ENCODE measurements at places on chromosomes 1 and 21.

DNA sequence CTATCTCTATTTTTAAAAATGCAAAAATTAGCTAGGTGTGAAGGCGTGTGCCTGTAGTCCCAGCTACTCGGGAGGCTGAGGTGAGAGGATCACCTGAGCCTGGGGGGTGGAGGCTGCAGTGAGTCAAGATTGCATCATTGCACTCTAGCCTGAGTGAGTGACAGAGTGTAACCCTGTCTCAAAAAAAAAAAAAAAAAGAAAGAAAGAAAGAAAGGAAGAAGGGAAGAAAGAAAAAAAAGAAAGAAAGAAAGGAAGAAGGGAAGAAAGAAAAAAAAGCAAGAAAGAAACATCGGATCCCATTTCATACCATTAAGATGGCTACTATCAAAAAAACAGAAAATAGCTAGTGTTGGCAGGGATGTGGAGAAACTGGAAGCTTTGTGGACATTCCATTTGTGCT, 136.8 kb upstream of the WNT4 start:
- DNase-seq, result no peak

DNA sequence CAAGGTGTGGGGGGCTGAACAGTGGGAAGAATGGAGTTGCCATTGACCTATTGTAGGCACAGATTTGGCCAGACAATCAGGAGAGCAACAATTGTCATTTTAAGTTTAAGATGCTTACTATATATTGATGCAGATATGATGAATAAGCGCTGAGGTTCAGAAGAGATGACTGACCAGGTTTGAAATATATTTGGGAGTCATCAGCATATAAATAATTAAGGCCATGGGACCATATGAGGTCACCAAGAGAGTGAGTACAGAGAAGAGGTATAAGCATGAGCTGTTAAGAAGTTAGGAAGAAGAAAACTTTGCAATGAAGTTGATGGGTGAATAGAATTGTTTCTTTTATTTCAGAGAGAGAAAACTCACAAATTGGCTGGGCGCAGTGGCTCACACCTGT, 4.5 kb upstream of the GADD45A start:
- DNase-seq, result no peak

GRCh38 chr1:207248544-207249198, 72.8 kb upstream of the CD55 start:
- DNase-seq, result no peak

GRCh38 chr21:14547834-14548513, 1.9 kb upstream of the SAMSN1 start:
- no peak for DNase-seq

DNA sequence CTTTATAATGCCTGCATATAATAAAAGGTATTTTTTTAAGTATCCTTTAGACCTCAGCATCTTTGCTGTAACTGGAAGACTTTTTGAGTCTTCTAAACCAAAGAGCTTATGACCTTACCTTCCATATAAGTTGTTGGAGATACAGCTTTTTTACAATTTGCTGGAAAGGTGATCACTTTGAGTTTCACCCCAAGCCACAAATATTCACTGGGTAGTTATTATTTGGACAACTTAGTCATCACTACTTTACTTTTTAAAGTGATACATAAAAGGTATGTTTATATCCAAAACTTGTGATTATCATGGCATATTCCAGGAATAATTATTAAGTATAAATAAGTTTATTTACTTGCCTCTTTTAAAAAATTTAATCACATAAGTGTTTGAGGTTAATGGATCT, 246.7 kb upstream of the NRIP1 start:
- DNase-seq, result no peak

DNA sequence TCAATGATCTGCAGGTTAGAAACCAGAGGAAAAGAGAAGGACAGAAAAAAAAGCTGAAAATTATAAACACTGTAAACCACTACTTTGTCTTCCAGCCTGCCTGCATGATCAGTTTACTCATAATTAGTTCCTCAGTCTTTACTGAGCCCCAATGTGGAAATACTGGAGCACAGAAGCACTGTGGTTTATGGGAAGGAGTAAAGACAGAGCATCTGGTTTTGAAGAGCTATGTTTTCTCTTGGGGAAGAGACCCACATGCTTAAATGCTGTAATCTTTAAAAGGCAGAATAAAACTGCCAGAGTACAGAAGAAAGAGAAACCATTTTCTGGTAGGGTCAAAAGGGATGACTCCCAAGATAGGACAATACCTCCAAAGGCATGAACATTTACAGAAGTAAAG, 159.0 kb upstream of the ZNHIT6 start:
- no peak for DNase-seq

DNA sequence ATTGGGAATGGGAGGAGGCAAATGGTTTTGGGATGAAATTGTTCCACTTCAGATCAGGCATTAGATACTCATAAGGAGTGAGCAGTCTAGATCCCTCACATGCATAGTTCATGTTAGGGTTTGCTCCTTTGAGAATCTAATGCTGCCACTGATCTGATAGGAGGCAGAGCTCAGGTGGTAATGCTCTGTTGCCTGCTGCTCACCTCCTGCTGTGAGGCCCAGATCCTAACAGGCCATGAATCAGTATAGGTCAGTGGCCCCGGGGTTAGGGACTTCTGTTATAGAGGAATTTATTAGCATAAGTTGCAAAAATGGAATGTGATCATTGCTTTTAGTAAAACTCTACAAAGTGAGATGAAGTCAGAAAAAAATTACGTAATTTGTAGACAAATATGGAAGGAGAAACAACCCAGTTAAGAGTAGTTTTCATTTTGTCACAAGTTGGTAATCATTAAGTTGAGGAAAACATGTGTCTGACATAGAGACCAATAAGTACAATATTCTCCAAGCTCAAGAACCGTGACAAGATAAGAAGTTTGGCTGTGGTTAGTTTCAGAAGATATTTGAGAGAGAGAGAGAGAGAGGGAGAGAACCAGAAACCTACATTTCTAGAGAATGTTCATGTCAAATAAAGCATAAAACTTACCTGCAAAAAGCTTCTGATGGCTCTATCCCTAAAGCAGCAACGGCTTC, 689.7 kb upstream of the PRMT6 start:
- no peak for DNase-seq

- no peak for DNase-seq
Measured at GRCh38 chr21:29787361-29787909, 152.4 kb downstream of the GRIK1 start.

- no peak for DNase-seq
Measured at GRCh38 chr1:240212556-240212955, 120.9 kb downstream of the FMN2 start.

Measured in naive thymus-derived CD4-positive, alpha-beta T cell (primary cell).